H4 (cell line): ENCODE measurements at places on chromosomes 5 and 9. TPM values are rescaled to one million over a fixed set of nuclear protein-coding genes. Genes with fewer than 3 reads are reported as not detected.

The PCDHGA6 gene
- total RNA-seq, result 0.97 and 1.5 TPM in 2 replicates

- no peak for DNase-seq
Observed at GRCh38 chr9:23663946-23664345, 162.1 kb downstream of the ELAVL2 start.

The SPATA31D4 gene
- not detected in 2 replicates for total RNA-seq

- no peak for DNase-seq
Observed at GRCh38 chr9:90505695-90506094, 136.9 kb downstream of the DIRAS2 start.

The PCDH12 gene
- total RNA-seq, result not detected in 2 replicates

The ENHO gene
- 1.9 and 2.3 TPM in 2 replicates for total RNA-seq

The GRXCR2 gene
- not detected in 2 replicates for total RNA-seq

DNA sequence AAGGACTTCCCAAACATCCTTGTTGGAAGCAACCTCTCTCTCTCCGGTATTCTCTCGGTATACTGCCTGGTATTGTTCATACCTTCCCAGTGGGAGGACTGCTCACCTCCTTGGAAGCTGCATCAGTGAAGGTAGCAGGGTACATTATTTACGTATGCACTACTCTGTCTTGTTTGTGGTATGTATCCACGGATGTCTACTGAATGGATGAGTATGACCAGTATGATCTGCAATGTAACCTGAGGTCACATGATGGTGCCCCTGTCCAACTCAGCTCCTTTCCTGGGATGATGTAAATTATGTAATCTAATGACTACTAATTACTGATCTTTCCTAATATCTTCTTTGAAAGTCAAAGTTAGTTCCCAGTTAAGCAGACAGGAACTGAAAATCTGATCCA lies 32.1 kb downstream of the CEMIP2 start:
- no peak for DNase-seq

The EIF4E1B gene
- total RNA-seq, result not detected in 2 replicates
